ENCODE measurements at places on chromosomes 7 and 10. TPM values are rescaled to one million over a fixed set of nuclear protein-coding genes. Genes with fewer than 3 reads are reported as not detected.

The ANKRD2 gene
- 138 TPM for total RNA-seq

The CDHR1 gene
- 1.3 TPM for total RNA-seq

The ICA1 gene
- total RNA-seq, result 76.0 TPM

The OR13A1 gene
- not detected for total RNA-seq

The PLEKHS1 gene
- not detected for total RNA-seq

The CALD1 gene
- total RNA-seq, result 237 TPM

The MYH16 gene
- not detected for total RNA-seq

The CHST3 gene
- total RNA-seq, result 24.4 TPM

The HELLS gene
- total RNA-seq, result 0.86 TPM

The AKR1C2 gene
- 8.5 TPM for total RNA-seq

The SPDYE8 gene
- not detected for total RNA-seq

The CTTNBP2 gene
- total RNA-seq, result 2.2 TPM

The UTF1 gene
- total RNA-seq, result not detected

The ANXA8L1 gene
- not detected for total RNA-seq

The KCP gene
- total RNA-seq, result 0.35 TPM

The ELFN1 gene
- total RNA-seq, result 7.4 TPM

The CYP3A5 gene
- 0.13 TPM for total RNA-seq

The AKR1C4 gene
- not detected for total RNA-seq

The NSUN6 gene
- 8.7 TPM for total RNA-seq

The GLI3 gene
- 10.5 TPM for total RNA-seq

The COA1 gene
- total RNA-seq, result 62.4 TPM

The DEPP1 gene
- total RNA-seq, result 45.5 TPM

The GJC3 gene
- not detected for total RNA-seq
